ENCODE measurements at places on chromosomes 5 and 9. TPM values are rescaled to one million over a fixed set of nuclear protein-coding genes. Genes with fewer than 3 reads are reported as not detected.

ADGRV1 gene
- total RNA-seq, result 0.59 TPM

GZMA gene
- total RNA-seq, result not detected

LECT2 gene
- total RNA-seq, result not detected

MED22 gene
- total RNA-seq, result 63.1 TPM

SPEF2 gene
- 1.1 TPM for total RNA-seq
